GM23248 (cell line): ENCODE measurements at places on chromosomes 7 and 10. TPM values are rescaled to one million over a fixed set of nuclear protein-coding genes. Genes with fewer than 3 reads are reported as not detected.

DNA sequence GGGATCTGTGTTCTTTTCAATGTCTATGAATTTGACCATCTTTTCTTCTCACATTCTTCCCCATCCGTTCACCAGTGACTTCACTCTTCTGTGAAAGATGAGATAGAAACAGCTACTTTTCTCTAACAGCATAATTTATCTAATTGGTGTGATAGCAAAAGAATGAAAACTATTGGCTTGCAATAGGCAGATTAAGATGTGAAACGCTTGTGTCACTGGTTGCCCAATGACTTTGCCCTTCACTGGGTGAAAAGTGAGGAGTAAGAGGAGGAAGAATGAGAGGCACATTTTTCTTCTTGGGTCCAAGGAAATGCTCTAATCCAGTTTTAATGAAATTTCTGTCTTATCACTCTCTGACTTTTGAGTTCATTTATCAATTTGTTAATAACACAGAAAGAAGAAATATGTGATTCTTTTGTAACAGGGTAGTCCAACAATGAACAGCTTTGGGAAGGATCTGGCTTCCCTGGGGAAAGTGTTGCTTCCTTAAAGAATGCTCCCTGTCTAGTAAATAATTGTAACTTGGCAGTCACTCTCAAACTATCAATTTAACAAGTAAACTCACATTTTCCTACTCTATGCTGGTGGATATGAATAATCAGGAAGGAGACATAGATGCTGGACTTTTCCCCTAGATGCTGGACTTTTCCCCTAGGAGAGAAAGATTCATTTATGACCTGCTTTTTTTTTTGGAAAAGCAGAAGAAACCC is 35.1 kb downstream of the BET1 start:
- DNase-seq, result peak; percentile 46

GRCh38 chr7:45689011-45689796 is 115.0 kb downstream of the ADCY1 start:
- DNase-seq, result peak; percentile 72

DNA sequence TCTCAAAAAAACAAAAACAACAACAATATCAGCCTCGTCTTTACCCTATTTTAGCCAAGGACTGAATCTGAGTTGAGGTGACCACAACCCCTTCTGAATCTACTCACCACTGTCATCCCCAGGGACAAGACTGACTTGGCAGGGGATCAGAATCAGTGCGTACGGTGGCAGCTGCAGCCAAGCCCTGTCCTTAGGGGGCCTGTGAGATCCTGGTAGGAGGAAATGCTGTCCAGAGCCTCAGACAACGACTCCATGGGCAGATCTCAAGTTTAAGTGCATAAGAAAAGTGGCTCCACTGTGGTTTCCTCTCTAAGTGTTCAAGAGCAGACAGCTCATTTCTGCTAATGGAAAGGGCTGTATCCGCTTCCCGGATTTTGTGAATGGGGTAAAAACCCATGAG is 22.4 kb upstream of the CYTH3 start:
- DNase-seq, result no peak

DNA sequence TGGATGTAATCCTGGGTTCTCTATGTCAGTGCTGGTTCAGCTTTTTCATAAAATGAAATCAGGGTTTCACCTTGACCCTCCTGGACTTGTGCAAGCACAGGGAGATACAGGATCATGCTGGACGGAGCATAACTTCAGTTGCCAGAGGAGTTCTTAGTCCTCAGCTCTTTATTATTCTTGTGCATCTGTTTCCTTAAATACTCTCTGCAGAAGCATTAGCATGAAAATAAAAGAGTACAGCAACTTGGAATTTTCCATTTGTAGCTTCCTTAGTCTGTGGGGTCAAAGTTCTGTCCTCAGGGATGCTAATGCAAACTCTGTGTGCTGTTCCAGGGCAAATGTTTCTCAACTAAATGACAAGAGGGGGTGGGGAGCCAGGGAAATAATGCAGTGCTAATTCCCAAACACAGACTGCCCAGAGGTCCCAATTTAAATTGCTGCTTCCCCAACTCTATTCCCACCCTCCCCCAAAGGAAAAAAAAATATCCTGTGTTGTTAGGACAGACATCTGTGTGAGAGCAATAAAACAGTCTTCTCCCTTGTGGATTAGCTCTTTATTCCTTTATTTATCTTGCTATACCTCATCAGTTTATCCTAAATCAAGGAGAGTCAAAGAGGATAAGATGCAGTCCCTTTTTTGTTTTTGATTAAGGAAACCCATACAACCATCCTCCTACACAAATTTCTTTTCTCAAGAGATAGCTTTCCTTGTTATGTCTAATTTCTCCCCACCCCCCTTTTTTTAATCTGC is 905.0 kb downstream of the LRMDA start:
- DNase-seq, result no peak

DNA sequence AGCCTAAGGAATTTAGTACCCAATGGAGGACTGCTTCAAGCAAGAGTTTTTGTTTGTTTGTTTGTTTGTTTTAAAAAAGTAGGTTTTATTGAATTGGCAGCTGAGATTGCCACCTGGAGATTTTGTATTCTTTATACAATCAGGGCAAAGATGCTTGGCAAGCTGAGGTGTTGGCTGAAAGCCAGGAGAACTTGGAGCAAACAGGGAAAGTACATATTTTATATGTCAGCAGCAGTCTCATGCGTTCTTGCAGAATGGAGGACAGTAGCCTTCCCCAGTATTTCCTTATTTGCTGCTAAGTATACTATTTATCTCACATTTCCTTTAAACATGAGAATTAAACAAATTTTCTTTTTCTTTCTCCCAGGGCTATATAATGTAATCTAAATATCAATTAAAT is 22.6 kb upstream of the ICA1 start:
- no peak for DNase-seq

- no peak for DNase-seq
Observed at GRCh38 chr7:154427533-154427932, 375.3 kb downstream of the DPP6 start.

GRCh38 chr10:47095211-47095610 is 184.0 kb downstream of the PTPN20 start:
- DNase-seq, result no peak

GRCh38 chr7:44713141-44713540 is 35.5 kb upstream of the ZMIZ2 start:
- no peak for DNase-seq

DNA sequence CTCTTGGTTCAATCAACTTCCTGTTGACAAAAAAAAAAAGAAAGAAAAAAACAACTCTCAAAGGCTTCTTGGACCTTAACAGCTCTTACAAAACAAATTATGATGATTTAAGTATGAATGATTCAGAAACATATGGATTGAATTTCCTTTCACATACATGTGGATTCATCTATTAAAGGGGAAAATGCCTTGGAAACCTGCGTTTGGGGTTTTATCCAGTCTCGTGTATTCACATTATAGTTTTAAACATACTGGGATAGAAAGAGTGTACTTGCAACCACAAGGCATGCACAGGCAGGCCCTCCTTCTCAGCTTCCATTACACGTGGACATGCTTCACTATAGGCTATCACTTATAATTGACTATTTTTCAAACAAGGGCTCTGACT is 286.7 kb downstream of the INHBA start:
- DNase-seq, result peak; percentile 31

GRCh38 chr7:6398943-6399342 is 48.8 kb downstream of the DAGLB start:
- peak; percentile 31 for DNase-seq

- no peak for DNase-seq
Observed at GRCh38 chr10:91077549-91078071, 142.9 kb upstream of the PCGF5 start.

DNA sequence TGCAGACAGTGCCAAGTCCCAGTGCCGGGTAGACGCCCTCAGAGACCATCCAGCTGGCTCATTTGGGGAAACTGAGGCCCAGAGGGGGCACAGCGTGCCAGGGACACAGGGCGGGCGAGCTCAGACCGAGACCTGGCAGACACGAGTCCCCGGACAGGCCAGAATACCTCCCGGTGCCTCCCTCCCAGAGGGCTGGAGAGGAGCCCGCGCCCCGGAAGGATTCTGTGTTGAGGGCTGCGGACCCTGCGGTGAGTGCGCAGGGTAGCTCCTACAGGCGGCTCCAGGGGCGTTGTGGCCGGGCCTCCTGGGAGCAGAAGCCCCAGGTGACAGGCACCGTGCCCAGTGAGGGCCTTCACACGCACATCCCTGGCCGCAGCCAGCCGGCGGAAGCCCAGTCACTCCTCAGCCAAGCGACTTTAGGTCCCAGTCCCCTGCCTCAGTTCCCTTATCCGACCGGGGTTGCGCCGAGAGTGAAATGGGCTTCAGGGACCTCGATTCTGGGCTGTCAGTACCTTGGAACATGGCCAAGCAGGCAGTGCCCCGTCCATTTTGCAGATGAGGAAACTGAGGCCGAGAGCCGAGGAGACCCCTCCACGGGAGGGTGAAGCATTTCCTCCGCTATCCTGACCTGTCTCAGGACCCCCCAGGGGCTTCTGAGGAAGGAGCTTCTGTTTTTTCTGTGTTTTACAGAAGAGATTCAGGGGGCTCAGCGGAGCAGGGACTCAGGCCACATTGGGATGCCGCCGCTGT is 73.6 kb downstream of the ELFN1 start:
- DNase-seq, result no peak

DNA sequence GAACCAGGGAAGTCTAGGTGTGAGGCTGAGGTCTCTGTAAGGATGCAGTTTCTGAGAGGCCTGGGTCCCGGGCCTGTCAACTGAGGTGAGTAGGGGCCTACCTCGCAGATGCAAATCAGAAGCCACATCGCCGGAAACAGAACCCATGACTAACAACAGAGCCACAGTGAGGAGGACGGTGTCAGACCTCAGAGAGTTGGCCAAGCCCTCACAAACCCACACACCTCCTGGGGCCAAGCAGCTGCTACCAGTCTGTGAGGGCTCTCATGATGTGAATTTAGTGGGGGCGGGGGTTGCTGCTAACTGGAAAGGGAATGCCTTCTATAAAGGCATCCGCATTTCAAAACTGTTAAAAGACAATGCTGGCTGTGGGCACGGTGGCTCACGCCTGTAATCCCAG is 103.0 kb downstream of the COBL start:
- DNase-seq, result no peak

- no peak for DNase-seq
Observed at GRCh38 chr10:115091161-115091560, 2.0 kb upstream of the ATRNL1 start.

DNA sequence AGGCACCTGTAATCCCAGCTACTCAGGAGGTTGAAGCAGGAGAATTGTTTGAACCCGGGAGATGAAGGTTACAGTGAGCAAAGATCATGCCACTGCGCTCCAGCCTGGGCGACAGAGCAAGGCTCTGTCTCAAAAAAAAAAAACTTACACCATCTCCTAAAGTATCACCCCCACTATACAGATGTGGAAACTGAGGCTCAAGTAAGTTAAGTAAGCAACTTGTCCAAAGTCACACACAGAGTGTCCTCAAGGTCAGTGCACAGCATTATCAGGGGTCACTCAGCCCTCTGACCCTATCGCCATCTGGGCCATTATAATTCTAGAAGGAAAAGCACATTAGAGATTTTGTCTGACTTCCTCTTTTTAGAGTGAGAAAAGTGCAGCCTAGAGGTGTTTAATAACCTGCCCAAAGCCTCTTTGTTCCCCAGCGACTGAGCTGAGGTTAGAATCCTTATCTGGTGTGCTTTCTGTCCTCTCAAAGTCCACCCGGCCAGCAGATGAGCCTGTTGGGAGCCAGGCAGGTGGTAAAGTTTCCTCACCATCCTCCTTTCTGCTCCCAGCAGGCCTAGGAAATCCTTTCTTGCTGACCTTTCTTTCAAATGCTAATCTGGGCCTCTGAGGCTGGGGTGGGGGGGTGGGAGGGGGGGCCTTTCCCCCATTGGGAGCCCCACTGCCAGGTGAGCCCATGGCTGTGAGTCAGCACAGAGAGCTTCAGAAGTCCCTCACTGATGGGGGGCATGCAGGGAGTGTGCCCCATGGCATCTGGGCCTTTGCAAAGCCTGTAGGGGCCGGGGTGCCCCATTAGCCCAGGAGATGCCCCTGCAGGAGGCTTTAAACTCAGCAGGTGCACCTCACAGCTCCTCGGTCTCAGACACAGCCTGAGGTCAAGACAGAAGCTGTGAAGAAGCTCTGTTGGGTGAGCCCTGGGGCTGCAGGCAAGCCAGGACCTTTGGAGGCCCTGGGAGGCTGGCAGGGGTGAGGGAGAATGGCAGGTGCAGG is 12.0 kb upstream of the KCNMA1 start:
- no peak for DNase-seq

GRCh38 chr10:47287365-47287802 is 12.6 kb upstream of the GDF10 start:
- no peak for DNase-seq

DNA sequence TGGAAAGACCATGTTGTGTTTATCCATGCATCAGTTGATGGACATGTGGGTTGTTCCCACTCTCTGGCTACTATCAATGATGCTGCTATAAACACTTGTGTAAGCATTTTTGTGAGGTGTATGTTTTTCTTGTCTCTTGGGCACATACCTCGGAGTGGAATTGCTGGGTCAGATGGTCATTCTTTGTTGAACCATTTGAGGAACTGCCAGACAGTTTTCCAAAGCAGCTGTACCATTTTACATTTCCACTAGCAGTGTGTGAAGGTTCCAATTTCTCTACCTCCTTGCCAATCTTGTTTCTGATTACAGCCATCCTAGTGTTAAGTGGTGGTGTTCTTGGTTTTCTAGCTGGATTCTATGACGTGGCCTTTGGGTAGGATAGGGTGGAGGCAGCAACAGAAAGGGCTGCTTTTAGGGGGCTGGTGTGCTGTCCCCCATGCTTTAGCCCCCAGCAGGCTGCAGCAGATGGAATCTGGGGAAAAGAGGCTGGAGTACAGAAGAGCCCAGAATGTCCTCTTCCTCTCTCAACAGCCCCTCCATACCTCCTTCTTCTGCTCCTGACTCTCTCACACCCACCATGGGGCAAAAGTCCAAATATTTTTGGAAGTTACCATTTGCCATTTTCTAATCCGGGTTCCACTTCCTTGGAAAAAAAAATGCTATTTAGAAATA is 352.7 kb downstream of the FRMD4A start:
- no peak for DNase-seq

GRCh38 chr7:13841284-13841683 is 148.2 kb downstream of the ETV1 start:
- DNase-seq, result no peak

The COBL gene
- not detected in 2 replicates for total RNA-seq

The MRPS33 gene
- total RNA-seq, result 12.0 and 24.0 TPM in 2 replicates

The WDFY4 gene
- total RNA-seq, result not detected in 2 replicates

The SPDYE6 gene
- not detected in 2 replicates for total RNA-seq

The CCSER2 gene
- total RNA-seq, result 27.8 and 30.6 TPM in 2 replicates
